ENCODE measurements at places on chromosomes 6 and 20. TPM values are rescaled to one million over a fixed set of nuclear protein-coding genes. Genes with fewer than 3 reads are reported as not detected.

- no peak for DNase-seq
- peaks cover 3% of the 10 kb centered on the region for H3K27me3 ChIP-seq
- no peak overlapping the region for H3K27ac ChIP-seq
- no peaks in the 10 kb centered on the region for H3K4me1 ChIP-seq
- no peak overlapping the region for H3K4me3 ChIP-seq
These were observed 6.9 kb upstream of the SGK1 start for GRCh38 chr6:134324766-134325165.

- no peaks in the 10 kb centered on the region for H3K4me1 ChIP-seq
- no peak overlapping the region for H3K27ac ChIP-seq
- H3K27me3 ChIP-seq: no peaks in the 10 kb centered on the region
These were observed 744.4 kb downstream of the GRIK2 start for GRCh38 chr6:102137859-102138258.

DNA sequence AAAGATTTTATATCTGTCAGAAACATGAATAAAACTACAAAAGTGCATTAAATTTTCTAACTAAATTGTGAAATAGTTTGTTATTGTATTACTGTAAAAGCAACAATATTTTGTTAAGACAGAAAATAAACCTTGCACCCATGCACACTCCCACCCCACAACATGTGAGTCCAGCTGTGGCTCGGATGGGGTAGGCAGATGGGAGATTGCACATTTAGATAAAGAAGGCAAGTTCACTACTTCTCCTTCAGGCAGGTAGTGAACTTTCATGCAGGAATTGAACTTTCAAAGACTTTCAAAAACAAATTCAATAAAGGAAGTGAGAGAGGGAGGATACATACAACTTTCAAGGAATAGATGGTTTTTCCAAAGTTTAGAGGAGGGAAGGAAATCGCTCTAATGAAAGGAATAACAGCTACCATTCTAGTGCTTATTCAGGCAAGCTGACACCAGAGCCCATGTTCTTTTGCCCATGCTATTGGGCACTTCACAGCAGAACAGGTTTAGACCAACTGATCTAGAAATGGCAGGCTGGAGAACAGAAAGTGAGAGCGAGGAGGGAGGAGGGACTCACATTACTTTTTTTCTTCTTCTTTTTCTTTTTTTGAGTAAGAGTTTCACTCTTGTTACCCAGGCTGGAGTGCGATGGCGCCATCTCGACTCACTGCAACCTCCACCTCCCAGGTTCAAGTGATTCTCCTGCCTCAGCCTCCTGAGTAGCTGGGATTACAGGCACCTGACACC lies 28.5 kb downstream of the SF3B5 start:
- peaks cover 4% of the 10 kb centered on the region for H3K27me3 ChIP-seq
- no peaks in the 10 kb centered on the region for H3K36me3 ChIP-seq
- H3K4me1 ChIP-seq: peaks cover 45% of the 10 kb centered on the region
- no peak overlapping the region for H3K4me3 ChIP-seq

The SOX18 gene
- total RNA-seq: 0.15 TPM

GRCh38 chr6:136989571-136990241 lies 55.1 kb downstream of the IL20RA start:
- peaks cover 59% of the 10 kb centered on the region for H3K27me3 ChIP-seq
- H3K4me3 ChIP-seq: no peak overlapping the region
- no peaks in the 10 kb centered on the region for H3K36me3 ChIP-seq
- no peak overlapping the region for H3K27ac ChIP-seq
- no peak for DNase-seq
- H3K4me1 ChIP-seq: no peaks in the 10 kb centered on the region

DNA sequence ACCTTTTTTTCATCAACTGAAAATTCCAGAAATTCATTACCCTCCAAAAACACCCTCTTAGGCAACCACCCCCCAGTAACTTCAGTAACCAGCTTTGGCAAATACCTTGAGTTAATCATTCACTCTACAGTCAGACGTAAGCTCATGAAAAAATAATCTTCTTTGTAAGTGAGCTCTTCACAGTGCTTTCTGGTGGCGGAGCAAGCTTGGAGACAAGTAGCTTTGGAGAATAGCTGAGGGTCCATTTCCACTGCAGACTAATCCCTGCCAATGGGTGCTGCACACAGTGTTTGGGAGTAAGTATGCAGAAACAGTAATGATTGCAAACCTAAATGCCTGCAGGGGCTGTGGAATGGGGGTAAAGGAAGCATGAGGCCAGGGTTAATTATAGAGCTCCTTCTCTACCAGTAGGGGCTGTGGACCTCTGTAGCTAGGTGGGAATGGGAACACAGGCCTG lies 56.8 kb upstream of the HINT3 start:
- H3K27ac ChIP-seq: no peak overlapping the region
- H3K4me1 ChIP-seq: peaks cover 9% of the 10 kb centered on the region
- no peak for DNase-seq
- no peak overlapping the region for H3K4me3 ChIP-seq
- peaks cover 18% of the 10 kb centered on the region for H3K36me3 ChIP-seq

- peak overlapping the region; percentile 66 for H3K4me3 ChIP-seq
- H3K27me3 ChIP-seq: no peaks in the 10 kb centered on the region
- peak overlapping the region; percentile 99 for H3K27ac ChIP-seq
- H3K36me3 ChIP-seq: no peaks in the 10 kb centered on the region
- no peak for DNase-seq
- H3K4me1 ChIP-seq: peaks cover 20% of the 10 kb centered on the region
These were observed 65.7 kb upstream of the EEF1A1 start for GRCh38 chr6:73586416-73586974.

GRCh38 chr6:48111143-48111506 lies at the start of gene PTCHD4:
Gene PTCHD4, minus strand, starts transcription at chr6:48111197. Its CDS starts 42,240 bp downstream, at chr6:48068957.
- no peak within 1 kb of the TSS for H3K4me3 ChIP-seq
- no peak within 1 kb of the TSS for H3K27ac ChIP-seq
- no peaks in the 10 kb centered on the region for H3K36me3 ChIP-seq

The EYS gene
- total RNA-seq: not detected

GRCh38 chr6:97049253-97050011 lies 124.9 kb downstream of the KLHL32 start:
- H3K27me3 ChIP-seq: peaks cover 2% of the 10 kb centered on the region
- no peaks in the 10 kb centered on the region for H3K36me3 ChIP-seq
- peak overlapping the region; percentile 43 for H3K27ac ChIP-seq
- H3K4me3 ChIP-seq: peak overlapping the region; percentile 2
- H3K4me1 ChIP-seq: peaks cover 13% of the 10 kb centered on the region
- DNase-seq: no peak

DNA sequence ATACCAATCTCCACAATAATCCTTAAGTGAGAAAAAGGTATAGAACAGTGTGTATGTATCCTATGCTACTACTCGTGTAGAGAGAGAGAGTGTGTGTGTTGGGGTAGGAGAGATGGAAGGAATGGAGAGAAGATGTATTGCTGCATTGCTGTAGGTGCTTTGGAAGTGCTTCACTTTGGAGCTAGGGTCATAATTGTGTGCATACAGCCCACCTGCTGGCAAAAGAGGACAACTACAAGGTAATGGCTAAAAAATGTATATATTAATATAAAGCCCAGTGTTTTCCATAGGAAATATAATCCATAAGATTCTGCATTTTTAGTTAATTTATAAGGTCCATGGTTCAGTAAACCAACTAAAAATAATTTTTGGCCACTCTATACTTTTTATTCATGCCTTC lies 36.1 kb downstream of the SERAC1 start:
- H3K4me3 ChIP-seq: no peak overlapping the region
- no peaks in the 10 kb centered on the region for H3K27me3 ChIP-seq
- H3K36me3 ChIP-seq: no peaks in the 10 kb centered on the region
- no peaks in the 10 kb centered on the region for H3K4me1 ChIP-seq
- DNase-seq: peak; percentile 38
- H3K27ac ChIP-seq: no peak overlapping the region

The SYCP2 gene
- 7.6 TPM for total RNA-seq

DNA sequence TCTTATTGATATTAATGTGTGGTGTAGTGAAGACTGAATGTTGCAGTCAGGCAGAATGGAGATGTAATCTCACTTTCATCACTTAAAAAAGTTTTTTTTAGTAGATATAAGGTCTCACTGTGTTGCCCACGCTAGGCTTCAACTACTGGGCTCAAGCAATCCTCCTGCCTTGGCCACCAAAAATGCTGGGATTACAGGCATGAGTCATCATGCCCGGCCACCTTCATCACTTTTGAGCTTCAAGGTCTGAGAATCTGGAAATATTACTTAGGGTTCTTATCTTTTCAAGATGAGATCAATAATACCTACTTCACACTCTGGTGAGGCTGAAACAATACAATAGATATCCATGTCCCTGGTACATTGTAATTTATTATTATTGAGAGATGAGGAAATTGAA lies 31.6 kb downstream of the ADGRG6 start:
- H3K27ac ChIP-seq: no peak overlapping the region
- no peaks in the 10 kb centered on the region for H3K36me3 ChIP-seq
- H3K4me3 ChIP-seq: no peak overlapping the region
- H3K27me3 ChIP-seq: peaks cover 9% of the 10 kb centered on the region
- DNase-seq: no peak
- H3K4me1 ChIP-seq: peaks cover 15% of the 10 kb centered on the region

GRCh38 chr20:3000852-3001523 lies 42.4 kb upstream of the GNRH2 start:
- no peaks in the 10 kb centered on the region for H3K27me3 ChIP-seq
- no peaks in the 10 kb centered on the region for H3K4me1 ChIP-seq
- peak overlapping the region; percentile 11 for H3K27ac ChIP-seq
- DNase-seq: peak; percentile 61
- H3K4me3 ChIP-seq: no peak overlapping the region
- H3K36me3 ChIP-seq: peaks cover 14% of the 10 kb centered on the region

The KCNK16 gene
- total RNA-seq: not detected

- DNase-seq: no peak
- no peaks in the 10 kb centered on the region for H3K36me3 ChIP-seq
- no peaks in the 10 kb centered on the region for H3K4me1 ChIP-seq
- no peak overlapping the region for H3K27ac ChIP-seq
- H3K4me3 ChIP-seq: no peak overlapping the region
These were observed 202.4 kb upstream of the PMEPA1 start for GRCh38 chr20:57912227-57912582.

The ACSS1 gene
- 41.1 TPM for total RNA-seq

- no peaks in the 10 kb centered on the region for H3K4me1 ChIP-seq
- H3K36me3 ChIP-seq: no peaks in the 10 kb centered on the region
- no peak overlapping the region for H3K4me3 ChIP-seq
- H3K27ac ChIP-seq: no peak overlapping the region
- H3K27me3 ChIP-seq: no peaks in the 10 kb centered on the region
- DNase-seq: no peak
These were observed 154.1 kb downstream of the FOXA2 start for GRCh38 chr20:22430154-22430745.
